MM.1S (cell line): ENCODE measurements at places on chromosomes 1 and 21.

GRCh38 chr21:40067751-40068150 lies 200.5 kb downstream of the PCP4 start:
- no peak for DNase-seq

DNA sequence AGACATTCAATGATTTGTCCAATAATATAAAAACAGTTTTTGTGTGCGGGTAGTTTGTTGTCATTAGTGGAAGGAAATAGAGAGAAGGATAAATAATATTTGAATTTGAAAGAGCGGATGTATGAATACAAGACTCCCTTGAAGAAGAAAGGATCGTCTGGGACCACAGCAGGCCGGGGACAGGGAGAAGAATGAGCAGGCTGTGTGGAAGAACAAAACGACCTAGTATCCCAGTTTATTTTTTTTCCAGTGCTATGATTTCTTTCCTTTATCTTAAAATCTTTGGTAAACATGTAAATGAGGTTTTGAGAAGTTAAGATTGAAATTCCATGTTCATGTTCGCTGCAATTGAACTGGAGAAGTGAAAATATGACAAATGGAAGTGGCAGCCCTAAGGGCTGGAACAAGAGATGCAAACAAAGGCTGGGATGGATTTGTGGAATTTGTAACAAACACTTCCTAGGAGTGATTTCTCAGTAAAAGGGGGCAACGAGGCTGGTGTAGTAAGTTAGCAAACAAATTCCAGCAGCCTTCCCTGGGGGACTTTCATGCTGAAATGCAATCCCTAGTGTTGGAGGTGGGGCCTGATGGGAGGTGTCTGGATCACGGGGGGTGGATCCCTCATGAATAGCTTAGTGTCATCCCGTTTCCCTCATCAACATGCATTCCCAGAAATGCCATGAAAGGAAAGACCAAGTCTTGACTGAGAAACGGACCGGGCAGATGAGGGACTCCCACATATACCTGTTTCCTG lies 10.2 kb upstream of the IFI16 start:
- DNase-seq = no peak

DNA sequence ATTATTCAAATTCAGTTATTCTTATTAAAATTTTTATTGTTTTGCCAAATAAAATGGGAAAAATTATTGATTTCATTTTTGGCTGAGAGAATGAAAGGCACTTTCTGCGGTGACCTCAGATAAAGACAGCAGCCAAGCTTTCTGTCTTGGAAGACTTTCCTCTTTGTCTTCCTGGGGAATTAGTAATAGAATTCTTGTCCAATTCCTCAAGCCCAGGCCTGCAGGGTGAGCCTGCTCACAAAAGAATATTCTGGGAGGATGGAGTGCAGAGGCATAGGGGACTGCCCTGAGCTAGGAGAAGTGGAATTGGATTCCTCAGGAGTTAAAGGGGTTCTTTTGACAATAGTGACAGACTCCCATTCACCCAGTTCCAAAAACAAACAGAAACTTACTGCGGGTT lies 614.5 kb upstream of the ADGRL2 start:
- no peak for DNase-seq

DNA sequence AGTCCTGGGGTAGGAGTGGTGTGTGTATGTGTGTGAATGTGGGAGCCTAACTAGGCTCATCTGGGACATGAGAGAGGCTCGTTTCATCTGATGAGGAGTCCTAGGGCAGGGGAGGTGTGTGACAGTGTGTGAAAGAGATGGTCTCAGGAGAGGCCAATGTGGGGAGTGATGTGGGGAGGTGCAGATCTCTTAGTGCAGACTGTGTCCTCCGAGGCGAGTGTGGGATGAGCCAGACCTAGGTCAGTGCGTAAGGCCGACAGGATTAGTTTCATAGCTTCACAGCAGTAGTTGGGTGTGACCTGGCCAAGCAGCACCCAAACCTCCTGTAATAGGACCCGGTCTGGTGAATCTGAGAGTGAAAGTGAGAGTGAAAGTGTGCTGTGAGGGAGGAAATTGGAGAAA lies 94.7 kb downstream of the LIPI start:
- DNase-seq = no peak
